ENCODE measurements at places on chromosomes 7 and 10.

DNA sequence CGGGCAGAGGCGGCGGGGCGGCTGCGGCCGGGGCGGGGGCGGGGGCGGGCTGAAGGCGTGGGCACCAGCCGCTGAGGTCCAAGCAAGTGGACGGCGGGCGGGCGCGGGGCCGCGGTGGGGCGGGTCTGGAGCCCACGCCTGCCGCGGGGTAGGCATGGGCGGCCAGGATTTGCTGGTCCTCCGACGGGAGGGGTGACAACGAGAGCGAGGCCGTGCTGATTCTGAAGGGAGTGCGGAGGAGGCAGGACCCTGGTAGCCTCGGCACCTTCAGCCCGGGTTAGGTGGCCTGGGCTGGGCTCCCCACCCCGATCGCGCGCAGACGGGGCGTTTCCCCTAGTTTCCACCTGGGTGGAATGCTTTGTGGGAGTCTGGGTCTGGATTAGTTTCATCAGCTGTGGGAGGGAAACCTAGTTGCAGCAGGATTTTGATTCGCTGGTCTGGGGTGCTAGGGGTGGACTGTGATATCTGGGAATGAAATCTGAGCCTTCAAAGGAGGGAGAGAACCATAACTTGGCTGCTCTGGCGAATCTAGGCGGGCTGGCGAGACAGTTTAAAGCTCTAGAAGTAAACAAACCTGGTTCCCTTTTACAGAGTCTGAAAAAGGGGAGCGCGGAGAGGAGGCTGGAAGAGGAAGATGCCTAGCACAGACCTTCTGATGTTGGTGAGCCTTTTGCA, 609 bp downstream of the SGPL1 start:
- peak; percentile 87 for DNase-seq

- DNase-seq: no peak
Measured at GRCh38 chr10:125557311-125557710, 125.7 kb downstream of the TEX36 start.

DNA sequence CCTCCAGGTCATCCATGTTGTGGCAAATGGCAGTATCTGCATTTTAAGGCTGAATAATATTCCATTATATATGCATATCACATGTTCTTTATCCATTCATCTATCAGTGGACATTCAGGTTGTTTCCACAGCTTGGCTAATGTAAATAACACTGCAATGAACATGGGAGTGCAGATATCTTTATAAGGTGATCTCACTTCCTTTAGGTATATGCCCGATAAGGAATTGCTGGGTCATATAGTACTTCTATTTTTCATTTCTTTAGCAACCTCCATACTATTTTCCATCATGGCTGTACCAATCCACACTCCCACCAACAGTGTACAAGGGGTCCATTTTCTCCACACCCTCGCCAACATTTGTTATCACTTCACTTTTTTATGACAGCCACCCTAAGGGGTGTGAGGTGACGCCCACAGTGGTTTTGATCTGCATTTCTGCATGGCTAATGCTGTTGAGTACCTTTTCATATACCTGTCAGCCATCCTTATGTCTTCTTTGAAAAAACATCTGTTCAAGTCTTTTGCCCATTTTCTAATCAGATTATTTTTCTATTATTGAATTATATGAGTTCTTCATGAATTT, 18.9 kb downstream of the ABI1 start:
- no peak for DNase-seq

- no peak for DNase-seq
Measured at GRCh38 chr10:81662837-81663236, 212.2 kb upstream of the NRG3 start.

GRCh38 chr7:43196379-43196778, 83.9 kb downstream of the HECW1 start:
- DNase-seq: no peak

- DNase-seq: no peak
Measured at GRCh38 chr10:93299606-93300287, 182.4 kb downstream of the MYOF start.

DNA sequence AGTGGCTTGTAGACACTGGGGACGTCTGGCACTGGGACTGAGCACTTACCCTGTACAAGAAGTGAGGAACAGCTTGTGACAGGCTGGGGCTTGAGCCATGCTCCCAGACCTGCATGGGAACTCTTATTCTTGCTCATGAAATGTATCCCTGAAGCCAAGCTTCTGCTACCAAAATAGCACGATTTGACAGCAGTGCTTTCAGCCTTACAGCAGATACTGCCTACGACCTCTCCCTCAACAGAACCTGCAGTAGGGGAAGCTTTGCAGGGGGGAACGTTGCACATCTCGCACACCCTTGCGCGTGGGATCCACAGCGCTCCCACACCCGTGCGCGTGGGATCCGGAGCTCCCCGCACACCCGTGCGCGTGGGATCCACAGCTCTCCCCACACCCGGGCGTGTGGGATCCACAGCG, 88.0 kb downstream of the CREM start:
- DNase-seq: no peak

DNA sequence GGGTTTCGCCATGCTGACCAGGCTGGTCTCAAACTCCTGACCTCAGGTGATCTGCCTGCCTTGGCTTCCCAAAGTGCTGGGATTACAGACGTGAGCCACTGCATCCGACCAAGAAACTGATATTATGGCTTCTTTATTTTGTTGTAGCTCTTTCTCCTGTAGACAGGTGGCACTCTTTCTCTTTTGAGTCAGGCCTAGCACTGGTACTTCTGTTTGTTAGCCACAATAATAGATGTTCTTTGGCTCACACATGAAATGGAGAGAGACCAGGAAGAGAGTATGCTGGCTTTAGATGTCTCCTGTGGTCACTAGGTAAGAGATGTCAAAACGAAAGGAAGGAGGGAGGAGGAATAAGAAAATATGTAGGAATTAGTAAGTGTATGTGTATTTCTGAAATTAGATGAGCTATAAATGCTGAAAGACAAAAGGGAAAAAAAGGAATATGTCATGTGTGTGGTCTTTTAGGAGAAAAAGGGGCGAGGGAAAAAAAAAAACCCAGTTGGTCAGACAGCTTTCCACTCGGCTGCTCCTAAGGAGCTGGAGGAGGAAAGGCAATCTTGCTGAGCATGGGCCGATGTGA, 78.7 kb downstream of the CLEC2L start:
- DNase-seq: peak; percentile 36

- DNase-seq: no peak
Measured at GRCh38 chr7:159136846-159137245, 7.8 kb downstream of the VIPR2 start.

DNA sequence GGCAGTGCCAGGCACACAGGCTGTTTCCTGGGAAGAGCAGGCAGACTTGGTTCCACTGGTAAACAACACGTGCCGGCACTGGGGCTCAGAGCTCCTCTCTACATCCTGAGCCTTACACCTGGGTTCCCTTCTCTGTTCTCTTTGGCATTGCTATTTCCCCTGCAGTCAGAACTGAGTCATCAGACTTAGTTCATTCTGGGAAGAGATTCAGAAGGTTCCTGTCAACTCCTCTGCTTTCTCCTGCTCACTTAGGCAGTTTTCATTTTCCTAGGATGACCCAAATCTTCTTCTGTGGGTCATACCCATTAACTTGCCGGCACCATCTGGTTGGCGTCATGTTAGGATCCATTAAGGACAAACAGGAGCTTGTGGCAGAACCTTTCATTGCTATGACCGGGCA, 33.4 kb upstream of the LRRC18 start:
- DNase-seq: no peak

DNA sequence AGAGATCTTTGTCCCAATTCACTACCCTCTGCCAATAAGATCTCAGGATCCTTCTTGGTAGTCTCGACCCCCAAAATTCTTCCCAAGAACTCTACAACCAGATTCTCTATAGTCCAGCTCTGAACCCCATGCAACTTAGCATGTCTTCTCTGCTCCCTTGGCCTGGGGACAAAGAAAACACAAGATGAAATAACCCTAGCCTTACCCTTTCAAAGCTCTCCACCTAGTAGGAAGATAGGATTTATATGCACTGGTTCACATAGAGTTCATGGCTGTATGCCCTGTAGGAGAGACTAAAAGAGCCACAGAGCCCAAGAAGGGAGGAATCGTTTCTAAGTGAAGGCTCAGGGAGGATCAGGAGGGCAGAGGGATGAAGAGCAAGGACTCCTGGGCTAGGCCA, 96.1 kb downstream of the PPP1R3C start:
- DNase-seq: no peak

DNA sequence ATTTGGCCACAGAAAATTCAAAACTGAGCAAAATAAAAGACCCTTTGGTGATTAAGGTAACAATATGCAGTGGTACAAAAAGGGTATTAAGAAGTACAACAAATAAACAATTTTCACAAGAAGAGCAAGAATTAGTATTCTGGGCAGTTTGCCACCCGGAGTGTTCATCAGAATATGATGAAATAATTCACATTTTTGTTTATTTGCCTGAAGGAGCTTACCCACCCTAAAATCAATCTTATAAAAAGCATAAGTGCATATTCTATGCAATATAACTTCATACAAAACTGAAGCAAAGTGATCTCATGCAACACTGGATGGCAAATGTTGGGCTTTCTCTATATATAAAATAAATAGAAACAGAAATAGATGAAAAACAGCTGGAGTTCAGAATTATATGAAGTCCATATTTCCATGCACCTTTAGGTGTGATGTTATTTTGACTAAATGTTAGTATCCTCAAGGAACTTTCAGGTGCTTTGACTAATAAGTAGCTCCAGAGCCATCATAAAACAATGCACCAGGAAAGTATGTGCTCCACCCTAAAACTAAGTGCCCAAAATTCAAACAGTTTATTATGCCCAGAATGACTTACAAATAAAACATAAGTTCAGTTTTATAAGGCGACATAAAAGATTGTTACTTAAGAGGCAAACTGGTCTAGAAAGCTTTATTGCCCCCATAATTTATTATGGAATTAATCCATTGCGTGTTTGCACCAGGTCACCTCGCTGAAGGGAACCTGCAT, 474.3 kb downstream of the SEMA3D start:
- no peak for DNase-seq

- peak; percentile 79 for DNase-seq
Measured at GRCh38 chr10:101062232-101063049, 652 bp downstream of the KAZALD1 start.

DNA sequence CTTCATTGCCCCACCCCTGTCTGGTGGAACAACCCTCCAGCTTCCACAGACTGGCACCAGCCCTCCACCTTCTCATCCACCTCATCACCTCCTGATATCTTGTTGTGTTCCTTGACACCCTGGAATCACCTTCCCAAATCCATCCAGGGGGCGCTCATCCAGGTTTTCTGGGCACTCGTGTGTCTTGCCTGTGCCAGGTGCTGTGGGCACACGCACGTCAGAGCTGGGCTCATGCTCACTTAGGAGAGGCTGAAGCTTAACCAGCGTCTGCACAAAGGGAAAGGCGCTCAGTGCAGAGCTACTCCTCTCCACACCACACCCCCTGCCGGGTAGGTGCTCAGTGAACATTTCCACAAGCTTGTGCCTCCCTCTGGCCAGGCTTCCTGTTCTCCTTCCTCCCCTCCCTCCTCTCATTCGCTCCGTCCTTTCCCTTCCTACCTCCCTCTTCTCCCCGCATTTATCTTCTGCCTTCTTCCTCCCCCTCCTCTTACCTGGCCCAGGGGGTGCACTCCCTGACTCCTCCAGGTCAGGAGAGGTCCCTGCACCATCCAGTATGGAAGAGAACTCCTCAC, 4.8 kb downstream of the ADCYAP1R1 start:
- no peak for DNase-seq

- DNase-seq: no peak
Measured at GRCh38 chr7:140304191-140304799, 94.0 kb downstream of the SLC37A3 start.

DNA sequence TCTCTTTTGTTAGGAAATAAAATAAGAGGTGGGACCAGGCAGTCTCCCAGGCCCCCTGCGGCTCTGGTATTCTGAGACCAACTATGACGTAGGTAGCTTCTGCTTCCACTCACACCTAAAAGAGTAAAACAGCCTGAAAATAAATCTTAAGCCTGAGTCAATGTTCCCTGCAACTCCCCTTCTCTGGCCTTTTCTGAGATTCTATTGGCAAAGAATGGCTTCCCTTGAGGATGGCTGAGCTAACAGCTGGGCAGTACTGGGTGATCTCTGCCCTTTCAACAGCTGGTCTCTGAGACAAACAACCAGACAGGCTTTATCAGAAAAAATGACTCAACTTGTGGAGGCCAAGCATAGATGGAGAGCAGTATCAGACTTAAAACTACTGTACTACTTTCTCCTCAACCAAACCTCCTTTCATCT, 58.7 kb downstream of the CREB3L2 start:
- no peak for DNase-seq

DNA sequence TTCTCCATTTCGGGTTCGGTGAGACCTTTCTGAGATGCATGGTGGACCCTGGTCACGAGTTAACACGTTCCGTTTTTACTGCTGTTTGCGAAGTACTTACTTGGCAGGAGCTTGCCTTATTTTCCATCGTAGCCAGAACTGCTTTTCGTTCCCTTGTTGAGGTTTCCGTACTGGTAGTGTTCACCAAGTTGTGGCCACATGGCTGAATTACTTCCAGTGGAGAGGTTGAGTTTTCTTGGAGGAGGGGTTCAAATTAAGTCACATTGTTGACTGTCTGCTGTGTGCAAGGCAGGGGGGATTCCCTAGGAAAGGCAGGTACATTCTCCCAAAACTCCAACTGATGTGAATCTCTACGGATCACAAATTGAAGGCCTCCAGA, 4.0 kb downstream of the MXI1 start:
- DNase-seq: no peak

DNA sequence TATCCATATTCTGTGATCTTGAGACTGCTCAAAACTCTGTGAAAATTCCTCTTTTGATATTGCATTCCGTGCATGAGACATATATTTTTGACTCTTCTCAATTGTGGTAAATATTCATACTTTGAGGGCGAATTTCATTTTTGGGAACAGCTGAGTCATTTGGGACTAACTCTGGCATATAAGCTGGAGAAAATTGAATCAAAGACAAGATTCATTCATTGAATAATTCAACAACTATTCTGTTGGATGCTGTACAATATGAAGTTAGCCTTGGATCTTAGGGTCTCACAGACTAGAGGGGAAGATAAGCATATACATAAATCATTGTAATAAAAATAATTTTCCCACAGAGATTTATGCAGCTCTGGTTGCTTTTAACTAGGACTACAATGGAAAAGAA, 183.2 kb upstream of the NEBL start:
- no peak for DNase-seq

GRCh38 chr7:154306036-154306435, 253.8 kb downstream of the DPP6 start:
- DNase-seq: no peak

- DNase-seq: peak; percentile 27
Measured at GRCh38 chr7:100130608-100131453, 4.1 kb downstream of the MBLAC1 start.

- DNase-seq: no peak
Measured at GRCh38 chr10:69742356-69742695, 59.4 kb upstream of the COL13A1 start.

DNA sequence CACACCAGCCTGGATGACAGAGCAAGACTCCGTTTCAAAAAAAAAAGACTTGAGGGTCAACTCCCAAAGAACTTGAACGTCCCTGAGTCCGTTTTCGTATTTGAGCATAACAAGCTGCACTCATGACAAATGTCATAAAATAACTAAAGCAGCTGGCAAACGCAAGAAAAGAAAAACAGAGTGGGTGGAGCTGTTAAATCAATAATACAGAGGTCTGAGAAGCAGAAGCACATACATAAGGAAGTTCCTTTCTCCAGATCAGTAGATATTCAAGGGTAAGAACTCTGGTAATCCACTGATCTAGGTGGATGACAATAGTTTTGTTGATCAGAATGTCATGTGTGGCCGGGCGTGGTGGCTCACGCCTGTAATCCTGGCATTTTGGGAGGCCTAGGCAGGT, 150.1 kb downstream of the FAM107B start:
- DNase-seq: no peak

- DNase-seq: no peak
Measured at GRCh38 chr7:21603972-21604749, 61.3 kb downstream of the DNAH11 start.

GRCh38 chr7:151669762-151670161, 150.1 kb upstream of the RHEB start:
- DNase-seq: no peak
